Non-pigmented ciliary epithelial cell (primary cell): ENCODE measurements at places on chromosomes 1 and 21.

GRCh38 chr1:84298328-84298683 is 3.2 kb upstream of the SAMD13 start:
- DNase-seq = no peak

DNA sequence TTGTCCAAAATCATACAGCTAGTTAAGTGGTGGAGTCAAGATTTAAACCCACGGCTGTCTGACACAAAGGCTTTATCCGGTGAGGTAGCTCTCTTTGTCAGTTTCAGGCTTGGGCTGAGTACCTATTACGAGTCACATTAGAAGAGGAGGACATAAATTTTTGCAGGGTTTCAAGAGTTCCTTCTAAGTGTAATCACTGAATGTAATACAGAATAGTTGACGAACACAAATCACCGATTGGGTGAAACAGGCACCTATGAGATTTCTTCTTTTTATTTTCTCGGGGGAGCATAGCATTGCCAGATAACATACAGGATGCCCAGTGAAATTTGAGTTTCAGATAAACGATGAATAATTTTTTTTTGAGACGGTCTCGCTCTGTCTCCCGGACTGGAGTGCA is 847 bp downstream of the PSMD4 start:
- no peak for DNase-seq

DNA sequence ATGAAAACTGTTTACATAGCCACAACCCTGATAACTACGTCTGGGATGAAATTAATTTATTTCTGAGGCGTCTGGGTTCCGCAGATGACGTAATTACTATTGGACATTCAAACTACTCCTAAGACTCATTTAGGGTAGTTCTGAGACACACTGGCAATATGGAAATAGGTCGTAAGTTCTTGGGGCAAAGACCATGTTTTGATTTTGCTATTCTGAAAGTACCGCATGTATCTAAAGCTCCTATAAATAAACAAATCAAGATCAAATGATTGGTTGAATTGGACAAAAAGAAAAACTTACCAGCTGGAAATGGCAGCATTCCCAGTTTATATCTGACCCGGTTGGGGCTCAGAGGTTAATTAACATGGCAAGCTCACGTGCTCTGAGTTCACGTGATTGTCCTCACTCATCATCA is 74.3 kb downstream of the DHRS3 start:
- DNase-seq = no peak

GRCh38 chr1:173866413-173867115 is 1.2 kb downstream of the GAS5 start:
- DNase-seq = no peak

DNA sequence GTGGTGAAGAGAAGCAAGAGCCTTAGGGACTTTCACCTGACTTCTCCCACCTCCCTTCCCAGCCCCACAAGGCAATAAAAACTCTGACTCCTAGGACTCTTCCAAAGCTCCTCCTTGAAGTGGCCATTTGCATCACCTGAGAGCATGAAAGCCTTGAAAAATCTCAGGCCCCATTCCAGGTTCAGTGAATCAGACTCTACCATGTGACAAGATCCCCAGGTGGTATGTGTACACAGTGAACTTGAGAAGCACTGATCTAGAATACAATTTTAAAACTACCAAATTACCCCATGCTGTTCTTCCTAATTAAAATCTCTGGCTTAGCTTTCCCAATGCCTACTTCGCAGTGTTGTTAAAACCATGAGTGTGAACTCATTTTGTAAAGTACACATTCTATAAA is 195.1 kb upstream of the SAMSN1 start:
- no peak for DNase-seq

GRCh38 chr1:110686188-110686587 is 11.4 kb upstream of the KCNA3 start:
- no peak for DNase-seq

- peak; percentile 38 for DNase-seq
These were observed 35.8 kb downstream of the GREM2 start for GRCh38 chr1:240575981-240576662.

GRCh38 chr1:93631626-93632365 is 49.8 kb downstream of the BCAR3 start:
- no peak for DNase-seq

DNA sequence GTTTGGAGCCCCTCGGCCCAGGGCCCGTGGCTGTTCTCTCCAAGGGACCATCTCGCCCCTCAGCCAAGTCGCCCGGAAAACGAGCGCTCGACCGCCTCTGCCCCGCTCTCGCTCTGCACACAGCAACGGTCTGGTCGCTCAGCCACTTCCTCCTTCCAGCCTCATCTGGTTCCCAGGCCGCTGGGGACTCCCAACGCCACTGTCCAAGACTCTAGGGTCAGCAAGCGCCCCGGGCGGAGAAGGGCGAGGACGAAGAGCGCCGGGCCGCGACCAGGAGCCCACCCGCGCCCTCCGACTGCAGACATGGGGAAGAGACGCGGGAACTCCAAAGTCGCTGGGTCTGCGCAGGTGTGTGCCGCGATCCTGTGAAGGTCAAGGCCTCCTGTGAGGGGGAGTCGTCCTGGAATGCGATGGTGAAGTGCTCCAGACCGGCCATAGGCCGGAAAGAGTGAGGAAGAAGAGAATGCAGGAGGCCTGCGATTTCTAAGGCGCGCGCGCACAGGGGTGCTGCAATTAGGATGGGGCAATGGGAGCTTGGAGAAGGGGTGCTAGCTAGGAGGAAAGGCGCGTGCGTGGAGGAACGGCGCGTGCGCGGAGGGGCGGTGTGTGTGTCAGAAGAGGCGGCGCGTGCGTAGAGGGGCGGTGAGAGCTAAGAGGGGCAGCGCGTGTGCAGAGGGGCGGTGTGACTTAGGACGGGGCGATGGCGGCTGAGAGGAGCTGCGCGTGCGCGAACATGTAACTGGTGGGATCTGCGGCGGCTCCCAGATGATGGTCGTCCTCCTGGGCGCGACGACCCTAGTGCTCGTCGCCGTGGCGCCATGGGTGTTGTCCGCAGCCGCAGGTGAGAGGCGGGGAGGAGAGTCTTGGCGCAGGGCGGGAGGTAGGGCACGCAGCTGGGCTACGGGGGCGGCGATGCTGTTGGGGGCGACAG is at the start of gene IFNAR1:
Gene IFNAR1, plus strand, starts transcription at position 680 of the 931 bp plus-strand sequence. Its CDS starts 86 bp downstream, at position 766.
- peak; percentile 76 for DNase-seq

DNA sequence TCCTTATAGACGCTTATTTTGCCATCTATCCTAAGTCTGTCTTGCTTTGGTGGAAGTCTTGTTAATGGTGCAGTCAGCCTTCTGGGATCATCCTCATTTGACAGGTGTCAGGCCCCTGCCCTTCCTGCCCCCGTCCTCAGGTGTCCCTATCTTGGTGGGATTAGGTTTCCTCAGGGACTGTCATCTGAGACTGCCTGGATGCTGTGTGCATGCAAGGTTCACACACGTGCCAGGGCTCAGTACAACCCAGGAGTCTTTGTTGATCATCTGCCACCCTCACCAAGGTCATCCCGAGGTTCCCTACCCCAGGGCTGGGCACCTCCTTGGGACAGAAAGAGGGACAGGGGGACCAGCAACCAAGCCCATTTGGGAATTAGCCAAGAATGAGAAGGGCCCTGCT is 18.0 kb downstream of the PADI2 start:
- no peak for DNase-seq

GRCh38 chr1:216034506-216034905 is 388.7 kb downstream of the USH2A start:
- no peak for DNase-seq

- DNase-seq = no peak
These were observed 19.6 kb upstream of the AGPAT3 start for GRCh38 chr21:43845386-43845785.

GRCh38 chr21:29236201-29236600 is 62.5 kb upstream of the BACH1 start:
- DNase-seq = no peak

DNA sequence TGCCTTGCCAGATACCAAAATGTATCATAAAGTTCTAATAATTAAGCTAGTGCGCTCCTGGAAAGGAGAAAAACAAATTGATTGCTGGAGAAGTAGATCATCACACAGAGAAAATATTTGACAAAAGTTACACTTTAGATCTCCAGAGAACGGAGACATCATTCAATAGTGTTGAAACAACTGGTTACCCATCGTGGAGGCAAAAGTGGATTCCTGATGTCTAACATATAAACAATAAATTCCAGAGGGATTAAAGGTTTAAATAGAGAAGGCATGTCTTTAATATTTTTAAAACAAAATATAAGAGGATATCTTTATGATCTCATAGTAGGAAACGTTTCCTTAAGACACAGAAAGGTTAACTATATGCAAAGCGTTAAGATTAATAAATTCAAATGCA is 41.0 kb downstream of the NRIP1 start:
- no peak for DNase-seq

DNA sequence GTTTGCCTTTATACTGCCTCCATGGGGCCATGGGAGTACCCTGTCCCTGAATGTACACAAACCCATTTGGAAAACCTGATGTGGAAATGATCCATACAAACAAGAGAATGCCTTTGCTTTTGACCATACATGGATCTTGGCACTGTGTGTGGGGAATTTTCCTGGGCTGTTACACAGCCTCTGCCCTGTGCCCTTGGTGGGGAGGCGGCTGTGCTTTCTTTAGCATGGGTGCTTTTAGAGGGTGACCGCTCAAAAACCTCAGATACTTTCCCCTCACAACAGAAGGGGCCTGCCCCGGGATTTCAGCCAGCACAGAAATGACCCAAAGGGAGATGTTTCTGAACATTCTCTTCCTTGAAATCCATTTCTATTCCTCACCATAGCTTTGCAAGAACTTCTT is 194.8 kb downstream of the LMO4 start:
- DNase-seq = no peak

- DNase-seq = no peak
These were observed 7.9 kb downstream of the RPL11 start for GRCh38 chr1:23699280-23700179.

DNA sequence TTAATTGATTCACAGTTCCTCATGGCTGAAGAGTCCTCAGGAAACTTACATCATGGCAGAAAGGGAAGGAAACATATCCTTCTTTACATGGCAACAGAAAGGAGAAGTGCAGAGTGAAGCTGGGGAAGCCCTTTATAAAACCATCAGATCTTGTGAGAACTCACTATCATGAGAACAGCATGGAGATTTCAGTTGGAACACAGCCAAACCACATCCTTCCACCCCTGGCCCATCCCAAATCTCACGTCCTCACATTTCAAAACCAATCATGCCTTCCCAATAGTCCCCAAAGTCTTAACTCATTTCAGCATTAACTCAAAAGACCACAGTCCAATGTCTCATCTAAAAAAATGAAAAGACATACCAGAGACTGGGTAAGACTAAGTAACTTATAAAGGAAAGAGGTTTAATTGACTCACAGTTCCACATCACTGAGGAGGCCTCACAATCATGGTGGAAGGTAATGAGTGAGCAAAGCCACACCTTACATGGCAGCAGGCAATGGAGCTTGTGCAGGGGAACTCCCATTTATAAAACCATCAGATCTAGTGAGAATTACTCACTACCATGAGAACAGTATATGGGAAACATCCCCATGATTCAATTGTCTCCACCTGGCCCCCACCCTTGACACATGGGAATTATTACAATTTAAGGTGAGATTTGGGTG is 105.2 kb downstream of the MRPL39 start:
- no peak for DNase-seq

GRCh38 chr21:18529254-18529653 is 125.7 kb upstream of the TMPRSS15 start:
- peak; percentile 71 for DNase-seq

GRCh38 chr21:33403128-33403785 is at the start of gene IFNGR2:
IFNGR2 (plus strand) TSS chr21:33403413; CDS start chr21:33403544, 131 bp downstream.
- DNase-seq = no peak

DNA sequence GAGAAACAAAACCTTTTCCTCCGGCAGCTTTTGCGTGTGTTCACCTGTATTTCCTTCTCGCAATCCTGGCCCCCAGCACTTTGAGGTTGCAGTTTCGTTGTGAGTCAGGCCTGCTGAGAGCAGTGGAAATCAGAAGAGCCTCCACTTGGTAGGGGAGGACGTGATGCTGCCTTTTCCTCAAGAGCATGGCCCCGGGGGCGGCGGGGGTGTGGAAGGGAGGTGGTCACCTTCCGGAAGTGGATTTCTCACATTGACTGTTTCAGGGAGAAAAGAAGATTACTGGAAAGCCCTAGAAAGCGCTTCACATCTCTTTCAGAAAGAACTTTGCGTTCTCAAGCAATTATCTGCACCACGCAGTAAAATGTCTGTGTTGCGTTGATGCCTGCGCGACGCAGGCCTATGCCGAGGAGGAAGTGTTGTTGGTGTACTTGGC is 12.2 kb upstream of the IL10 start:
- DNase-seq = no peak

DNA sequence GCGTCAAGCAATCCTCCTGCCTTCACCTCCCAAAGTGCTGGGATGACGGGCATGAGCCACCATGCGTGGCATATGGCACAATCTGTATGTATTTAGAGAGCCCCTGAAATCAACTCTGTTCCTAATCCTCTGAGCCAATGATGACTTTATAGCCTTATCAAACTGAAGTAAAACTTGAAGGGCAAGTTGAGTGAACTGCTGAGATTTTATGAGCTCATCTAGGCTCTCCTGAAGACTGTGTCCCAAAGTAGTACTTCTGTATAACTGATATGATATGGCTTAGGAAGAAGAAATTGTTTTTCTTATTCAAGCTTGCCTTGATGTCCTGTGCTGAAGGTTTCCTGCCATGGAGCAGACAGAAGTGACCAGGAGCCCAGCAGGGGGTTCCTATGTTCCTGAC is 23.7 kb upstream of the NKAIN1 start:
- DNase-seq = no peak

- no peak for DNase-seq
These were observed 155.6 kb upstream of the SOD1 start for GRCh38 chr21:31503939-31504338.

- DNase-seq = no peak
These were observed 36.1 kb upstream of the KHDRBS1 start for GRCh38 chr1:31977385-31978131.

GRCh38 chr1:163104385-163105099 is 35.4 kb downstream of the RGS4 start:
- no peak for DNase-seq

GRCh38 chr1:225442123-225442505 is 14.3 kb upstream of the LBR start:
- no peak for DNase-seq

GRCh38 chr1:76856104-76856503 is 11.2 kb upstream of the ST6GALNAC5 start:
- no peak for DNase-seq
